ENCODE measurements at places on chromosomes 2 and 18. TPM values are rescaled to one million over a fixed set of nuclear protein-coding genes. Genes with fewer than 3 reads are reported as not detected.

PAX8 gene
- 1.8 TPM for total RNA-seq

DNA sequence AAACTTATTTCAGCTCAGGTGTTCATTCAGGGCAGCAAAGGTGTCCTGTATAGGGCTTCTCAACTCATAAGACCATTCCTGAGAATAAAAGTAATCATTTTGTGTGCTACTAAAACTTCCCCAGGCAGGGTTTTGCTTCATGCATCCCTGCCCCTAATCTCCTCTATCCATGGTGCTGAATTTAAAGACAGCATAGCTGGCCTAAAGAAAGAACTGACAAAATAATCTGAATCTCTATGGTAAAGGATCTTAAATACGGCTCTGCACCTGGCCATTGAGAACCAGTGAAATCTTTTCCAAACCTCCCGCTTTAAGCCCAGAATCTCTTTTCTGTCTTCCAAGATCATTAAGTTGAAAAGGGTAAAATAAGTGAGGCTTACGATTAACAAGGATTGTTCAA is 292.1 kb upstream of the KLHL29 start:
- no peak for DNase-seq

GRCh38 chr2:79191081-79191480 is 31.5 kb upstream of the REG3A start:
- DNase-seq: no peak

GRCh38 chr18:59993560-59993959 is 93.8 kb downstream of the PMAIP1 start:
- DNase-seq: peak; percentile 24

DNA sequence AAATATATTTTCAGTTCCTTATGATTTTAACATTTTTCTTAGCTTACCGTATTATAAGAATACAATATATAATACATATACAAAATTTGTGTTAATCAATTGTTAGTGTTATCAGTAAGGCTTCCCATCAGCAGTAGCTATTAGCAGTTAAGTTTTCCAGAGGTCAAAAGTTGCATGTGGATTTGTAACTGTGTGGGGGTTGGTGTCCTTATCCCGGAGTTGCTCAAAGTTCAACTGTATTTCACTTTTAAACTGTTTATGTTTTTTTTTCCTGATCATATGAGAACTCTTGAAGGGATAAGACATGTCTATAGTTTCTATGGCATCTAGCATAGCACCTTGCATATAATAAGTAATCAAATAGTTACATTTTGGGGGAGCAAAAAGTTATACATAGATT is 11.9 kb upstream of the MFSD6 start:
- no peak for DNase-seq

DNA sequence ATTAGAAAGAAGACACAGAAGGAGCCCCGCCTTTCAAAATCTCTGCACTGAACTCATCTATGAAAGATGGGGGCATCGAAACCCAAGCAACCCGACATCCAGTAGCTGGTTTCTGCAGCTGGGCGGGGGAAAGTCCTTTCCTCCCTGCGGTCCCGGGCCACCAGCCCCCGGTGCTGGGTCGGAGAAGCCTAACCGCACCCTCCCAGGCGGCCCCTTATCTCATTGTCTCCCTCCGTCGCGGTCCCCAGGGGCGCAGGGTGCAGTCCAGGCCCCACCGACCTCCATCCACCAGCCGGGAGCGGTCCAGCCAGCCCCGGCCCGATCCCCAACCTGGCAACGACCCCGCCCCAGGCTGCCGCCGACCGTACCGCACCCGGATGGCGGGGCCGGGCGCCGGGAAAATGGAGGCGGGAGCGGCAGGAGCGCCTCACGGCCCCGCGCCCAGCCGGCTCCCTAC is 452 bp downstream of the RAPH1 start:
- no peak for DNase-seq

- DNase-seq: no peak
These were observed 20.1 kb upstream of the ALLC start for GRCh38 chr2:3637692-3638455.

CCDC68 gene
- not detected for total RNA-seq

HAUS1 gene
- total RNA-seq: 50.3 TPM

G6PC2 gene
- not detected for total RNA-seq

KIF5C gene
- 14.6 TPM for total RNA-seq

- no peak for DNase-seq
These were observed 3.0 kb downstream of the CDKL4 start for GRCh38 chr2:39240758-39241157.

All from A172 (cell line).